ENCODE measurements at places on chromosomes 6 and 20.
A peak's percentile ranks its signal among the peaks of the same experiment; 100 is the strongest.

DNA sequence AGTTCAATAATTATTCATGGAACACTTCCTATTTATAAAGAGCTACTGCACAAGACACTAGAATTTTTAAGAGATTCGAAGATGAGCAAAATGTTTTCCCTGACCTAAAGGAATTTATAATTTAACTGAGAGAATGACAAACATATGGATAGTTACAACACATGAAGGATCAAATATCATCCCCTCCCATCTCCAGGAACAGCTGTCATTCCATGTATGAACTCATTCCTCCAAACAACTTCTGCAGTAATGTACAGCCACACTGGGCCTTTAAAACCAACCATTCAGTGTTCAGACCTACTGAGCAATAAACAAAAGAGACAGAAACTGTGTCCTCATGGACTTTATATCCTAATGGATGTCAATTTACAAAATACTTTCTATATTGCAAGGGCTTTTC lies 87.8 kb downstream of the KIF16B start:
- DNase-seq, result no peak

- DNase-seq, result no peak
Observed at GRCh38 chr6:5011346-5011745, 7.5 kb upstream of the RPP40 start.

- no peak for DNase-seq
Observed at GRCh38 chr20:62896526-62896925, 29.8 kb downstream of the DIDO1 start.

DNA sequence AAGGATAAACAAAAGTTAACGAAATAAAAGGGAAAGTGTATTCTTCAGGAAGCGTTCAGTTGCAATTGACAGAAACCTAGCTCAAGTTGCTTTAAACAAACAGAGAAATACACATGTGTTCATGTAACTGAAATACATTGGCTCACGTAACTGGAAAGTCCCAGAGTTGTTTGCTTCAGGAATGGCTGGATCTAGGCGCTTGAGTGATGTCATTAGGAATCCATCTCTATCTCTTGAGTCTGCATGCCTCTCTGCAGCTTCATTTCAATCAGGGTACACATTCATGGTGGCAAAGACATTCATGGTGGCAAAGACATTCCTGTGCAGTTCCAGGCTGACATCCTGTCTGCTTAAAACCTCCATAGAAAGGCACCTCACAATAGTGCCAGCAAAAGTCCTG lies 45.4 kb upstream of the EYA2 start:
- DNase-seq, result no peak

- DNase-seq, result no peak
Observed at GRCh38 chr6:16166871-16167608, 38.2 kb downstream of the MYLIP start.

DNA sequence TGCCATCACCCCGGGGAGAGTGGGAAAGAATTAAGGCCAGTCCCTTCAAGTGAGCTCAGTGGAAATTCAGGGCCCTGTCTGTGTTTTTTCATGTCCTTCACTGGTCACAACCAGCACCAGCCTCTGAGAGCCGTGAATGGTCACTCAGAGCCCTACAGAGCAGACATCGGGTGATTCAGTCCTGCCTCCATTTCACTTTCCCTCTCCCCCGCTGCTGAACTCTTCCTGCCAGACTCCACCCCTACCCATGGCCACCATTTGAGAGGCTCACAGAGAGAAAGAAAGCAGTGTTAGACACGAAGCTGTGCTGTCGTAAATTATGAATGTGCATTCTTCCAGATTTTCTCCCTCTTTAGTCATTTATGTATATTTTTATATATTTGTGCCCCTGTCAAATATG lies 5.4 kb downstream of the R3HDML start:
- no peak for DNase-seq

- no peak for DNase-seq
Observed at GRCh38 chr20:4341804-4342485, 326.6 kb upstream of the RNF24 start.

- peak; percentile 67 for DNase-seq
Observed at GRCh38 chr20:63060057-63060991, 53.6 kb upstream of the BHLHE23 start.

- no peak for DNase-seq
Observed at GRCh38 chr6:35602133-35602946, 86.4 kb downstream of the FKBP5 start.

- DNase-seq, result no peak
Observed at GRCh38 chr6:113451049-113451448, 406.1 kb upstream of the MARCKS start.

- DNase-seq, result no peak
Observed at GRCh38 chr6:19921786-19922185, 84.6 kb downstream of the ID4 start.

- DNase-seq, result no peak
Observed at GRCh38 chr20:22579711-22580697, 4.4 kb downstream of the FOXA2 start.
